Jurkat, Clone E6-1 (cell line): ENCODE measurements at places on chromosomes 4 and X.

DNA sequence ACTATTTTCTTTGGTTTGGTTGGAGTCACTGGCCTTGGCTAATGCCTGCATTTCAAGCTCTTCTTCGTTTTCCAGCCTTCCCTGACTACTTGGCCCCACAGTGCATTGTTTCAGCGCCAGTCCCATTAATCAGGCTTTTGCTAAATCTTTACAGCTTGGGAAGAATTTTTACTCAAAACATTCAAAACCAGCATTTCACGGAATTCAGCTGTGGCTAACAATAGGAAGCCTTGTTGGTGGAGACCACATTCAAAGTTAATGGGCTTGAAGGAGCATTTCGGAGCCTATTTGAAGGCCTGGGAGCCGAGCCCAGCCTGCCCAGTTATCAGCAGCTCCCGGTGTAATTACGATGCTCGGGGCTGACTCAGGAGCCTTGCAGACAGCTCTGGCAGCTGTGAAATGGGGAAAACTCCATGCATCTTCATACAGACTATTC, 30.8 kb upstream of the VCX2 start:
- no peak for DNase-seq

DNA sequence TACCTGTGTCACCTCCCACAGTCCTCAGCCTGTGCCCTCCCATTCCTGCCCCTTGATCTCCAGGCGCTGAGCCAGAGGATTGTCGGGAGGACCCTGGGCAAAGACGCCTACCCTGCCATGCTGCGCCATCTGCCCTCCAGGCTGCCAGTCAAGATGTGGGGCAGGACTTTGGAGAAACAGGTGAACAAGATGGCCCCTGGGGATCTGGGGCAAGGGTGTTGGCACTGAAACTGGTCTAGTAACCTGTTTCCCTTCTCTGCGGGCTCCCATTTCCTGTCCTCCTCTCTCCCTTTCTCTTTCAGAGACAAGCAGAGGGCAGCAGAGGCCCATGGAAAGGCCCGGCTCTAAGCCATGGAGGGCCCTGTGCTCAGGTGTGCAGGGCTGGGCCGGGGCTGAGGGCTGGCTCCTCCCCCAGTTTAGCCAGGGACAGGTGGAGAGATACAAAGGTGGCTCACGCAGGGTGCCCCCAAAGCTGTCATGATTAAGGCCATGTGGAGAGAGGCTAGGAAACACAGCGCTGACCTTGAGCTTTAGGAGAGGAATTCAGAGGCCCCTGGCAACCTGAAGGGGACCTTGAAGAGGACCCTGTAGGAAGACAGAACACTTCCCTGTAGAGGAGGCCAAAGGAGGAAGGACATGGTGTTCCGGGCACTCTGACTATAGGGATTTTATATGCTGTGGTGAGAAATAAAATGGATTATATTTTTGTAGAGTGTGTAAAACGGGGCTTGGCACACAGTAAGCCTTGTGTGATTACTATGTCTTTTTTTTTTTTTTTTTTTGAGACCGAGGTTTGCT, at the start of gene GLOD5:
TSS of gene GLOD5 (plus strand) at position 74 of the 798 bp plus-strand sequence. CDS start at position 118, 44 bp downstream.
- DNase-seq, result peak; percentile 6

- no peak for DNase-seq
These were observed 11.8 kb downstream of the AKAP4 start for GRCh38 chrX:50188859-50189600.

DNA sequence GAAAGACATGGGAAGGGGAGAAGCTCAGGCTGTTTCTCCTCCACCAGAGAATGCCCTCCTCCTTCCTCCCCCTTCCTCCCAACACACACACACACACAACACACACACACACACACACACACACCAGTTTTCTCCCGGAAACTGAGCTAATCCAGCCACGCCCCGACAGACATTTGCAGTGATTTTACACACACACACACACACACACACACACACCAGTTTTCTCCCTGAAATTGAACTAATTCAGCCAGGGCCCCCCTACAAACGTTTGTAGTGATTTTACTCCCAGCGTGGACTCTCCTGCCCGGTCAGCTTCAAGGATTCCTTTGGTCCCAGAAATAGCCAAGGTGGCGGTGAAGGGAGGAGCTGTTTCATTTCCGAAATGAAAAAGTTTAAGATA, 32.9 kb upstream of the STX18 start:
- DNase-seq, result no peak

GRCh38 chr4:38612646-38613414, 51.2 kb upstream of the KLF3 start:
- DNase-seq, result no peak
